ENCODE measurements at places on chromosomes 2 and 18.

DNA sequence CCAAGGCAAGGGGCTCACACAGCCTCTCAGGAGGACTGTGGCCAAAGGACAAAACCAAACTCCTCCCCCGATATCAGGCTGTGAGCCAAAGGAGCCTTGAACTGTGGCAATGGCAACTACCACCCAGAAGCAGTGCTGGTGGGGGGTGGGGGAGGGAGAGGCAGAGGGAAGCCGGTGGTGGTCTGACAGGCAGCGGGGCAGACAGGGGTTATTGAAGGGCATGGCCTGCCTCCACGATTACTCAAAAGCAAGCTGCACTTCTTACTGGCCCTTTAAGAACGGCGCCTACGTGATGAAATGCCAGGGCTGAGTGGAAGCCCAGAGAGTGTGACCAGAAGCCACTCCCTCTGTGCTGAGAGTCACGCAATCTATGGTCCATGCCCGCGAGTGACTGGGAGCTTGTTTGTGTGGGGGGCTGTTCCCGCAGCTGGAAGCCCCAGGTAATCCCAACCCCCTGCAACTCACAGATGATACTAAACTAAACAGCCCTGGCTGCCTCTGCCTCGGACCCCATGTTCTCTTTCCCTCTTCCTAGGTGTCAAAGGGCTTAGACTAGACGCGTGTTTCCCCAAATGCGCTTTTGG lies 128.2 kb upstream of the CXCR4 start:
- no peak for DNase-seq

- no peak for DNase-seq
Observed at GRCh38 chr18:24055009-24055804, 40.7 kb downstream of the TTC39C start.

- no peak for DNase-seq
Observed at GRCh38 chr18:46398625-46399024, 258.4 kb downstream of the LOXHD1 start.

- DNase-seq, result no peak
Observed at GRCh38 chr2:47223980-47224379, 68.9 kb upstream of the STPG4 start.

GRCh38 chr2:145887915-145888314 lies 1368.0 kb upstream of the ZEB2 start:
- DNase-seq, result no peak

Data from activated CD4-positive, alpha-beta T cell treated with anti-CD3 and anti-CD28 coated beads, Interleukin-2, amount 50 U/mL, for 1 hour (primary cell).